Left hindlimb (tissue), 1 donor: ENCODE measurements at places on chromosomes 5 and 9.

DNA sequence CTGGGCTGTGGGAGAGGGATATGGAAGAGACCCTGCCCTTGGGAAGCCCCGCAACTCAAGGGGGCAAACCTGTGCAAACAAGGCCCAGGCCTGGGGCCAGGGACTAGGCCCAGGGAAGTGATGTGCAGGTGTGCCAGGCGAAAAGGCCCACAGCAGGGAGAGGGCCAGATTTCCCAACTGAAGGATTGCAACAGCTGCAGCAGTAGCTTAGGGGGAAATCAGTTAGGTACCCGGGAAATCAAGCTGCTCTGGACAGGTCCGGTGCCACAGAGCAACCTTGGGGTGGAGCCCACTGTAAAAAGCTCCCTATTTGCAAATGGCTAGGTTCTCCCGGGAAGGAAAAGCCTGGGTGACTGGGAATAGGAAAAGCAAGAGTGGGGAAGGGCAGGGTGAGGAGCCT is 10.4 kb downstream of the GRIN1 start:
- no peak for DNase-seq

- DNase-seq = peak; percentile 47
These were observed 75.6 kb downstream of the ST8SIA4 start for GRCh38 chr5:100827481-100827889.

DNA sequence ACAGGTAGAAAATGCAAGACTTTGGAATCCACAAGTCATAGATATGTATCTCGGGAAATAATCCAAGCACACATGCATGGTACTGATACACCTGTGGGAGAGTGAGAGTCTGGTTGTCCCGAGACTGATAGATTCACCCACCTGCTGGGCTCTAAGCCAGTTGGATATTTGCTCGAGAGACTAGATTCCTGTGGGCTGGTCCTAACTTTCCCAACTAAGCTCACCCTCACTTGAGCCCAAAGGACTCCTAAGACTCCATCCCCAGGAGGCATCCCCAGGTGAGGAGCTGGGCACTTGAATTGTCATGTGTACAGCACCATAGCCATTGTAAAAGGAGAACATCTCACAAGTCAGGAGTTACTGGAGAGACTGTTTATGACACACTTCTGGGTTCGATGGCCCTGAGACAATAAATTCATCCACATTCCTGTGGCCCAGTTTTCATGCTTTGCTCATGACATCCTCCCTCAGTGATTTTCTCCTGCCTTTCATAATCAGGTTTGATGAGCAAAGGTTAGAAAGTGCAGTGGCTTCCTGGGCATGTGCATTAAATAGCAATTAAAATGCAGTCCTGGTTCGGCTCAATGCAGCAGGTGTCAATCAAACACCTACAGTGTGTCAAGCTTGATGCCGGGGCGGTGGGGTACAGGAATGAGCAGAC is 18.1 kb downstream of the SLC1A1 start:
- DNase-seq = no peak

DNA sequence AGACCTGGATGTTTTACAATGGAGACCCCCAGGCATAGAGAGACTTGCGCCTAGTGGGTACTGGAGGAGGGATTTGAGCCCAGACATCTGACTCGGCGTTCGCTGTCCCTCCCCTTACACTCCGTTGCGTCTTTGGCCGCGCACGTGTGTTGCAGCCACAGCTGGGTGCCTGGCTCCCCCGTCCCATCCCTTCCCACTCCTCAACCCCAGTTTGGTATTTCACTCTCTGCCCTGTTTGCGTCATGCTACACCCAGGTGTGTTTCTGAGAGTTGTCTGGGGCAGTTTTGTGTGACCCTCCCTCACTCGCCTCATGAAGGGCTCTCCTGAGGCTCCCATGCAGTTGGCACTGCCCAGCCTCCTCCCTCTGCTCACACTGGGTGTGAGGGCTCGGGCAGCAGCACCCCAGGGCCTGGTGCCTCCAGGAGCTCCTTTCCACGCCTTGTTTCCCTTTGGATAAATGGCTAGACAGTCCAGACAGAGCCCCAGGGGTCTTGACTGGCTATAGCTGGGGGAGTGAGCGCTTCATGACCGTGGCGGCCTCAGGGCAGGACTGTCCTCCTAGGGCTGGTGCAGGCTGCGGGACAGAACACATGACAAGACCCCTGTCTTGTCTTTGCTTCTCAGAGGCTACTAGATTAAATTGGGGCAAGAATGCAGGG is 13.6 kb downstream of the TCF7 start:
- no peak for DNase-seq

- DNase-seq = no peak
These were observed 59.5 kb downstream of the MUSK start for GRCh38 chr9:110728058-110728457.
